Stimulated activated CD4-positive, alpha-beta T cell treated with anti-CD3 and anti-CD28 coated beads, TNF-alpha, amount 100 ng/mL, for 48 hours (primary cell): ENCODE measurements at places on chromosomes 11 and 22.

DNA sequence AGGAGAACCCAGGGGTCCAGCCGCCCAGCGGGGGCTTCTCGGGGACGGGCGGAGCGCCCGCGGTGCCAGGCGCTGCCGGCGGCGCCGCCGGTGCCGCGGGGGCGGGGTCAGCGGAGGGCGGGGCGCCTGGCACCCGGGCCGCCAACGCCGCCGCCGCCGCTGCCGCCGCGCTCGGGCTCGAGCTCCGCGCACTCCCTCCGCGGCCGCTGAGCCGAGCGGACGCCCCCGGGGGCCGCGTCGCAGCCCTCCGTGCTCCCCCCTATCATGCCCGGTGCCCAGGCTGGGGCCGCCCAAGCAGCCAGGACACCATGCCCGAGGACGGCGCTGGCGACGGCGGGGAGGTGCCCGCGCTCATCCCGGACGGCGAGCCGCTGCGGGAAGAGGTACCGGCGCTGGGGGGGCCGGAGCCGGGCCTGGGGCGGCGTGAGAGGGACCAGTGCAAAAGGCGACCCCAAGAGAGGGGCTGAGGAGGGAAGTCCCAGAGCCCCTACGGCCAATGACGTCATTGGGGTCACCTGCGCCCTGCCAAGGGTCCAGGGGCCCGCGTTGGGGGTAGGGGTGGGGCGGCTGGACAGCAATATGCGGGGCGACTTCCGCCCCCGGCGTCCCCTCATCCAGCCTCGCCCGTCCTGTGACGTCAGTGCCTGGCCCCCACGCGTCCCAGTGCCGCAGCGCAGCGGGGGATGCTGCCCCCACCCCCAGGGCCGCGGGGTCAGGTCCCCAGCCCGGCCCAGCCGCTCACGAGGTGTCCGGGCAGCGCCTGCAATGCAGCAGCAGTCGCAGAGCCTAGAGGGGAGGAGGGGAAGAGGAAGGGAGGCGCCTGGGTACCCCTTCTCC, at the start of gene TMEM151A:
TMEM151A (plus strand) TSS at position 189 of the 837 bp plus-strand sequence; CDS start at position 309, 120 bp downstream.
- no peak for DNase-seq

DNA sequence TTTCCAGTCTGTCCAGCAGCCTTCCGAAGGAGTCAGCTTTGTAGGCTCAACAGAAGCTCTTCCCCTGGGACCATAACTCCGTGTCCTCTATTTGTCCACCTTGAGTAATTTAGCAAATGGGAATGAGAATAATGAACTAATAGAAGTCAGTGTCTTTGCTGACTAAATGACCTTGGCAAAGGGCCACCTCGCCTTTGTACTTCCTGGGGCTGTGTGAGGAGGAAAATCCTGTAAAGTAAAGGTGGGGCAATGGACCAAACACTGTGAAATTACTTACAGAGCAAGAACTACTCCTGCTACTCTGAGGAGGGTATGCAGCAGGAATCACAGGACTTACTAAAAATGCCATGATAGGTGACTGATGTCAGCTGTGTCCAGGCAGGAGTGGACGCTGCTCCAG, 36.2 kb upstream of the CSNK2A3 start:
- no peak for DNase-seq

DNA sequence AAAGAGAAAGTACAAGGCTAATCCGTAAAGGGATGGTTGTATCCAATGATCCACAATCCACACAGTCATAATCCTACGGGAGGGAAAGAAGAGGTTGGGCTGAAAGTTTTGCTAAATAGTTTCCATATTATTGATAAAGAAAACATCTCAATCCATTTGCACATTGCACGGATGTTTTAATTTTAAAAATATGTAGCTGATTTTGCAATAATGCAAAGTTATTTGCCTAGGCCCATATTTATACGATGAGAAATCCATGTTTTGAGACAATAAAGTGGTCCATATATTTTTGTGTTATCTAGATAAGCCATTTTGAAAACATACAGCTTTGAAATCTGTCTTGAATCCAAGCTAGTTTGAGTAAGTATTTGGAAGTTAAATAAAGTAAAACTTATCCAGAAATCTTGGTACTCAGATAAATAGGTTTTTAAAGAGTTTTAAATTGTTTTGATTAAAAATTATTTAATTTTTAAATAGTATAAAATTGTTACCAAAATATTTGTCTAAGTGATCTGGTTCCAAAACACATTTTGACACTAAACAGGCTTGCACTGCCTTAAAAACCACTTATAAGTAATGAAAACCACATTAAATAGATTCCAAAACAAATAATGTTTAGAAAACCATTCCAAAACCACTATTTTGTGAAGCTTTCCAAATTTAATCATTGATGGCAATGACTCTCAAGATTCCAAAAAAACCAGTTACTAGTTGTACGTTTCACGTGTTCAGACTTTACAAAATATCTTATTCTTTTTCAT, 38.2 kb upstream of the PAMR1 start:
- no peak for DNase-seq

GRCh38 chr11:17734986-17735817, 621 bp downstream of the KCNC1 start:
- DNase-seq, result peak; percentile 23

DNA sequence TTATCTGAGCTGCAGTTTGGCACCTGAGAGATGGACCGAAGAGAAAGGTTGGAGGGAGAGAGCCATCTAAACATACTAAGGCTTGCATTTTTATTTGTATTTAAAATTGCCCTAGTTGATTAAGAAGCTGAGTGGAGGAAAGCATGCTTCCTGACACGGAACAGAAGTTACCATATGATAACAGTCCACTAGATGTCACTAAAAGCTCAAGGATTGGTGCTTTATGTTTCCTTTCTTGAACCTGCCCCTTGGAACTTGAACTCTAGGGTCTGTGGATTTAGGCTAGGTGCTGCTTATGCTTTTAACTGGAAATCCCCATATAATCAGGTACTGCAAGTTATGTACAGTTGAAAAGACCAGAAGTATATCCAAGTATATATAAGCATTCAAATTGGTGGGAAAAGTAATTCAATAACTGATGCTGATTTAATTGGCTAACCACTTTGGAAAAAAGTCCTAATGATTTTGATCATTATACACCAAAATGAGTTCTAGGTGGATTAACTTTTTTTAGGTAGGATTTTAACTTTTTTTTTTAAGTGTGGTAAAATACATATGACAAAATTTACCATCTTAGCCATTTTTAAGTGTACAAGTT, 9.5 kb downstream of the RBMXL2 start:
- DNase-seq, result no peak

DNA sequence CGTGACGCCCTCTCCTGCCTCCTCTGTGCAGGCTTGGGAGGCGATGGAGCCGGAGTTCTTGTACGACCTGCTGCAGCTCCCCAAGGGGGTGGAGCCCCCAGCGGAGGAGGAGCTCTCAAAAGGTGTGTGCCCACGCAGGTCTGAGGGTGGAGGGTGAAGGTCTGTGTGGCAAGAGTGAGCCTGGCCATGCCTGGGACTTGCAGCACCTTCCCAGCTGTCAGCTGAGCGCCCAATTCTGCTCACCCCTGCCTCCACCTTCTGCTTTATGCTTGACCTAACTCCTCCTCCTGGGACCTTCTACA, 2.5 kb downstream of the PARVG start:
- DNase-seq, result no peak

DNA sequence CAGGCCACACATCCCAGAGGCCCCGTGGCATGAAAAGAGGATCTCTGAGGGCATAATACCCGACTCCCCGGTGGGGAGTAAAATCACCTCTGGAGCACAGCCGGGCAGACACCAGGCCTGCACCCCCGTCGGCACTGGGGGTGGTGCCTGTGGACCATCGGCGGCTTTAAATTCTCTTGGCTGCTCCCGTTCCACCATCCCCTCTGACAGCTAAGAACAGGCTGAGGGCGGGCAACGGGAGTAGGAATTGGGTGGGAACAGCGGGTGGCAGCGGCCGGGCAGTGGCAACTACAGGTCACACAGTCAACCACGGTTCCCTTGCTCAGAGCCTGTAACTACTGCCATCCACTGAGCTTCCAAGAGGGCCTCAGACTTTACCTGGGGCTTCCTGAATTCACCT, 40.2 kb upstream of the MOB2 start:
- no peak for DNase-seq

- no peak for DNase-seq
Measured at GRCh38 chr22:37284805-37285355, 2.6 kb downstream of the CYTH4 start.

DNA sequence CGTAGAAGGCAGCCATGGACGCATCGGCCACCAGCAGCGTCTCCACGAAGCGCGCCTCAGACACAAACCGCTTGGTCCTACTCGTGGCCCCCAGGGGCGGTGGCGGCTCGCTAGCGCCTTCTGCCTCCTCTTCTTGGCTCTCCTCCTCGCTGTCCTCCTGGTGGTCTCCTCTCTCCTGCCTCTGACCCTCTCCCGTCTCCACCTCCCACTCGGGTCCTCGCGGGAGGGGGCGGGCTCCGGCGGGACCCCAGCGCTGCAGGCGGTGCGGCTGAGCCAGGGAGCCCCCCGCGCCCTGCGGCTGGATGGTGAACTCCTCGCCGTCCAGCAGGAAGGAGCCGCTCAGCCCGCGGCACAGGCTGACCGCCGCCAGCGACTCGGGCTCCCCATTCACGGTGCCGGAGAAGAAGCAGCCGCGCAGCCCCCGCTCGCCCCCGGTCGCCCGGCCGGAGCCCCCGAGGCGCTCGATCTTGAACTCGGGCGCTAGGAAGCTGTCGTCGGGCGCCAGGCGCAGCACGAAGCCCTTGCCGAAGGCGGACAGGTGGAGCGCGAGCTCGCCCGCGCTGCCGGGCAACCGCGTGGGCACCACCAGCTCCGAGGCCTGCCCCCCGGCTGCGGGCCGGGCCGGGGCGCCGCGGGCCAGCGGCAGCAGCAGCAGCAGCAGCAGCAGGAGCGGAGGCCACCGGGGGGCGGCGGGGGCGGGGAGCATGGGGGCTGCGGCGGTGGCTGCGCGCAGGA, 661 bp downstream of the ADAMTS8 start:
- no peak for DNase-seq

- DNase-seq, result no peak
Measured at GRCh38 chr11:118690553-118691304, 11.3 kb upstream of the TREH start.

- no peak for DNase-seq
Measured at GRCh38 chr11:123249354-123249753, 54.3 kb upstream of the CLMP start.

DNA sequence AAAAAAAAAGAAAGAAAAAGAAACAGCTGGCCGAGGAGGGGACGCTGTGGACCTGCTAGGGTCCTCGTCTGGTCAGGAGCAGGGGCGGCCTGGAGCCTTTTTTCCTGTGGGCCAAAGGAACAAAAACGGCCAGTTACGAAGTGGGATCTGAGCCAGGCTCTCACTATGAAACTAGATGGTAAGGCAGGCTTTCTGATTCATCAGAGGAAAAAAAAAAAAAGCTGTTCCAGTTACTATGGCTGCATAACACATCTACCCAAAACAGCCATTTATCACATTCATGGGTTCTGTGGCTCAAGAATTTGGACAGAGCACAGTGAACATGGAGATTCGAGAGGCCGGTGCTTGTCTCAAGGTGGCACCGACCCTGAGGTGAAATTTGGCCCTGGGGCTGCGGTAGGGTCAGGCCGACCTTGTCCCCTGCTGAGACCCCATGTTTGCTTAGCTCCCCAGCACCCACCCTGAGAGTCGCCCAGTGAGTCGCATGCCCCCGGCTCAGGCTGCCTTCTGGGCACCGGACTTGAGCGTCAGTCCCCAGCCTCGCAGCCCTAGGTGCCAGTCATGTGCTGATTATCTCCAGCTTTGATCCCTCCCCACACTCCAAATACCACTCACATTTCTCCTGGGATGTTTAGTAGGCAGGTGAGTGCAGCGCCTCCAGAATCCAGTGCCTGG, 34.2 kb downstream of the MRGPRD start:
- DNase-seq, result no peak

DNA sequence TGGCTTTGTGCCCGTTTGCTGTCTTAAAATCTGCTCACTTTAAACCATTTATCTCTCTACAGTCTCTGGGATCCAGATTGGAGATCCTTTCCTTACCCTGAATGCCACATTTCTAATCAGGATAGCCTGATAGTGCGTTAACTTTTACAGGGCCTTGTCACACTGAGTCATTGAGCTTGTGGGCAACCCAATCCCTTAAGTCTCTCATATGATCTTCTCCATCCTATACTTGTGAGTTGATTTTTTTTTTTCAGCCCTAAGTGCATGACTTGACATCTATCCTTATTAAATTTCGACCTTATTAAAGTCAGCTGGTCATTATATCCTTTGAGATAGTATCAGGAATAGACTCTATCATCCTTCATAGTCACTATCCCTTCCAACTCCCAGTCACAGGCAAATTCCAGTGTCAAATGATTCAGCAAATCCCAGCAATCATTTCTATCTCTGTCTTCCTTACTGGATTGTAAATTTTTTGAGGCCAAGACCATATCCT, 57.7 kb downstream of the TEAD1 start:
- DNase-seq, result no peak

DNA sequence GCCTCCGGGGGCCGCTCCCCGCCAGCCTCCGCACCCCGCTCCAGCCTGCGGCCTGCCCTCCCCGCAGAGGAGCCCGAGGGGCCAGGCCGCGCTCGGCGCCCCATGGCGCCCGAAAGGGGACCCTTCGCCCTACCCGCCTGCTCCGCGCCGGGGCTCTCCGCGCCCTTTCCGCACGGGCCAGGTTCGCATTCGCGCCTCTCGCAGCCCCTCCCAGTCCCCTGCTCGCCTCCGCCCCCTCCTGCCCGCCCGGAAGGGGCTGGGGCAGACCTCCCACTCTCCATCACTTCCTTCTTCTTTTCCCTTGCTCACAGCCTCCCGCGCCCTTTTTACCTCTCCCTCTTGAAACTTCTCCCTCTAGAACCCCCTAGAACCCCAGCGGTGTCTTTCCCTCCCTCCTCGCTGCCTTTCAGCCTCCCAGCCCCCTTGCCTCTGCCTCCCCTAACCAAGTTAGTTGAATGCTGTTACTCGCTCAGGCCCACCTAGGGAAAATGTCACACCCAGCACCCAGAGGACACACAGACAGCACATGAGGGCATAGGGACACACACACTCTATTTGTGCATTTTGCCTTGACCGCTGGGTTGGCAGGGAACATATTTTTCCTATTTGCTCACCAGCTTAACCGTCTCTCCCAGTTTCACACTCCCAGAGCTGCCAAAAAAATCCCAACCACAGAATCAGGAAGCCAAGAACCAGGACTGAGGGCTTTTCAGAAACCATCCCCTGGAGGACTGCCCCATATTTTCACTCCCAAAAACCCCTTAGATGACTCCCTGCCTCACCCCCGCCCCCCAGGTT, at the start of gene SLC43A3:
SLC43A3 (minus strand) TSS at position 193 of the 798 bp plus-strand sequence. CDS start 949 bp downstream, outside the sequence.
- DNase-seq, result peak; percentile 64

DNA sequence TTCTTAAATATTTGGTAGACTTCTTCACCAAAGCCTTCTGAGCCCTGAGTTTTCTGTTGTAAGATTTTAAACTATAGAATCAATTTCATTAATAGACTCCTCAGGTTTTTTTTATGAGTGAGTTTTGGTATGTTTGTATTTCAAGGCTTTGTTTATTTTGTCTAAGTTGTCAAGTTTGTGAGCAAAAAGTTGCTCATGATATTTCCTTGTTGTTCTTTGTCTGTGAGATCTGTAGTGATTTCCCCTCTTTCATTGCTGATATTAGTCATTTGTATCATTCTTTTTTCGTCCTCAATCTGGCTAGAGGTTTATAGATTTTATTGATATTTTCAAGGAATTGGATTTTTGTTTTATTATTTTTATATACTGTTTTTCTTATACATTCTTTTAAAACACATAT, 121.0 kb downstream of the MORC2 start:
- DNase-seq, result no peak
